ENCODE measurements at places on chromosomes 12 and 14.

- no peak for DNase-seq
Measured at GRCh38 chr12:109258607-109259544, 50.2 kb downstream of the FOXN4 start.

DNA sequence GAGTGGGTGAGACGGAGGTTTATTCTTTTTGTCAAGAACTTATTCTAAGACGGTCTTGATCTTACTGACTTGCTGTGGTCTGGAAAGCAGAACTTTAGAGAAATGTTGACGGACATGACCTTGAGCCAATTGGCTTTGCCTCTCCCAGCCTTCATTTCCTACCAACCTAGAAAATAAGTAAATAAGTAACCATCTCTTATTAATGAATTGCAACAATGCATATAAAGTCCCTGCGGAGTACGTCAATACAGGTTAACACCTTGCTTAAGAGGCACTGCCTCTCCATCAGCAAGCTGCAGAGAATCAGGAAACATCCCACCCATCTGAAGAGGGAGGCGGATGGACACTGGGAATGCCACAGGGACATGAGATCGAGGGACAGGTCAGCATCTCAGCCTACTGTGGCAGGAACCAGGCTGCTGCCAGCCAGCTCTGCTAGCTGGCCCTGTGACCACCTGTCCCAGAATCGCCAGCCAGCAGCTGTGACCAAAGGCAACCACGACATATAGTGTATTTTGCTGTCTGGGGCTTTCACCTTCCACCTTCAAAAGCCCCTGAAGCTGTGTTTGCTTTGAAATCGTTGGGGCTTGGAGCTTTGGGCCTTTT, 208.3 kb downstream of the BCL11B start:
- peak; percentile 8 for DNase-seq

- DNase-seq: no peak
Measured at GRCh38 chr12:10529603-10530002, 23.9 kb downstream of the EIF2S3B start.

DNA sequence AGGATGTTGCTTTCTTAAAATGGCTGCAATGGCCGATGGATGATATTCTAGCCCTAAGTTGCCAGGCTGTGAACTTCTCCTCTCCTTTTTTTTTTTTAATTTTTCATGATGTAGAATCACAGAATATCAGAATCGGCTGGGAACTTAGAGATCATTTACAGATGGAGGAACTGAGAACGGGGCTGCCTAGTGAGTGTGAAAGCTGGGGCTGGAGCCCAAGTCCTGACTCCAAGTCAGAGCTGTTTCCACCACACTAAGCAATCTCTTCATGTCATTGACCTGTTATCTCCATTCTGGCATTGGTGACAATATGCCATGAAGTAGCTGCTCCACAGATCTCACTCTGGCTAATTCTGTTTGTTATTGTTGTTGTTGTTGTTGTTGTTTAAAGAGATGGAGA, 121.7 kb downstream of the SLC38A1 start:
- DNase-seq: no peak

DNA sequence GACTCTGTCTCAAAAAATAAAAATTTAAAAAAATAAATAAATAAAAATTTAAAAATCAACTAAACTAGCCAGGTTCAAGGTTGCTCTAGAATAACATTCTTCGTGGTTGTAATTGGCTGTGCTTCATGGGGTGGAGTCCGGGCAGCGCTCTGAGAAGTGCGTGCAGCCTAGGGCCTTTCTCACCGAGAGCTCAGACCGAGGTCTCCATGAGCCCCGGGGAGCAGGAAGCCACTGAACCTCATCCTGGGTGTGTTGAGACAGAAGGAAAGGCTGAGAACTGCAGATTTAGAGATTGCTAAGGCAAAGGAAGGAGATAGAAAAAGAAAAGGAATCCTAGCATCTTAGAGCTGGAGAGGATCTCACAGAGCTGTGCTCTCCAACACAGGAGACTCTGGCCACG, 14.7 kb downstream of the P2RX4 start:
- DNase-seq: no peak

DNA sequence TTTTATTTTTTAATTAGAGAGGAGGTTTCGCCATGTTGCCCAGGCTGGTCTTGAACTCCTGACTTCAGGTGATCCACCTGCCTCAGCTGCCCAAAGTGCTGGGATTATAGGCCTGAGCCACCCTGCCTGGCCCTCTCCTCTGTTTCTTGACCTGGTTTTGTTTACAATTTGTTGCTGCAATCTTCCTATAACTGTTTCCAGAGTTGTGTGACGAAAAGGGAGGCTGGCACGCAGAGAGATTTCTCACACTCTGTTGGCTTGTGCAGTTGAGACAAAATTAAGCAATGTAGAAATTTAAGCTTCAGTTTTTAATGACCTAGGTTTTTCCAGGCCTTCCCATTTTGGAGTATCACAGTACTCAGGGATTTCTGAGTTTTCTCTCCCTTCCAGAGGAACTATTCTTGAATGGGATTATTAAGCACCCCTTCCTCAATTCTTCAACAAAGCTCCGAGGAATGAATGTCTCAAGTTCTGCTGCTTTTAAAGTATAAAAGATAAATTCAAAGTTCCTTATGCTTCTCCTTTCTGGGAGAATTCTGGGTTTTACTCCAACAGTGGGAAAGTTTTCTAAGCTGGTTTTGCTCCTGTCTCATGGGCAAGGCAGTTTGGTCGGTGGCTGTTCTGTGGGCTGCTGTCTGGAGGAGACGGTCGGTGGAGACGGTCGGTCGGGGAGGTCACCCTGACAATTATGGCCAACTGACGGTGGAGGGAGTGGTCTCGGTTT, 20.4 kb upstream of the FOS start:
- DNase-seq: no peak

GRCh38 chr14:60971271-60971670, 9.6 kb downstream of the TRMT5 start:
- no peak for DNase-seq

GRCh38 chr12:58309806-58310205, 368.4 kb downstream of the ATP23 start:
- DNase-seq: no peak

DNA sequence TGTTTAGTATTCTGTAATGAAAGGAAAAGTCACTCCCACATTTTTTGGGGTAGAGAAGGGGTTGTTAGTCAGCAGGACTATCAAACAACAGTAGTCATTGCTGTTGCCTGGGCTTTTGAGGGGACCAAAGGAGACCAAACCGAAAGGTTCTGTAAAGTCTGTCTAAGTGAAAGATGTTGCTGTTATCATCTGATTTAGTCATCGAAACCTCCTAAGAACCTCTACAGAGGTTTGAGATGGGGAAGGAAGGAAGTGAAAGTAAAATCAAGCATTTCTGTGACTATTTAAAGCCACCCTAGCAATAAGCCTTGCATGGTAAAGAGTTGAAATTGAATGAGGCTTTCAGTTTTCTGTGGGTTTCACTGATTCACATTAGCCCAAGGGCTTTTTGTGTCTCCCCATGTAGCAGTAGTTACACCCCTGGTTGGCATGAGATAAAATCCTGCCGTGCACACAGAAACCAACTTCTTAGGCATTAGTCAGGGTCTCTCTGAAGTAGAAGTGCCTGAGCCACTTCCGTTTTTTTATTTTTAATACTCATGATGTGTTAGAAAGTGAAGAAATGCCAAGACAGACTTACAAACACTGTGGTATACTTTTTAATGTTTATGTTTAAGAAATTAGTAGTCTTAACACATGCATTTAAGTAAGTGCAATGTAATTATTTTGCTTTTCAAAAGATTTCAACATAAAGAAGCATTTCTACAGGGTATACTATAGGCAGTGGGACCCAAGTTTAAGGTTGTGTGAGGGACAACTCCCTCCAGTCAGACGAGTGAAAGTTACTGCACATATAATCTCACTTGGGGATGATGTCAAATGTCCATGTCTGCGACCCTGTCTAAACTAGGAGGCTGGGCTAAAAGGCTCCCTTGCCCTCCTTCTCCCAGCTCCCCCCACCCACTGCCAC, 50.4 kb downstream of the DYRK2 start:
- DNase-seq: no peak

DNA sequence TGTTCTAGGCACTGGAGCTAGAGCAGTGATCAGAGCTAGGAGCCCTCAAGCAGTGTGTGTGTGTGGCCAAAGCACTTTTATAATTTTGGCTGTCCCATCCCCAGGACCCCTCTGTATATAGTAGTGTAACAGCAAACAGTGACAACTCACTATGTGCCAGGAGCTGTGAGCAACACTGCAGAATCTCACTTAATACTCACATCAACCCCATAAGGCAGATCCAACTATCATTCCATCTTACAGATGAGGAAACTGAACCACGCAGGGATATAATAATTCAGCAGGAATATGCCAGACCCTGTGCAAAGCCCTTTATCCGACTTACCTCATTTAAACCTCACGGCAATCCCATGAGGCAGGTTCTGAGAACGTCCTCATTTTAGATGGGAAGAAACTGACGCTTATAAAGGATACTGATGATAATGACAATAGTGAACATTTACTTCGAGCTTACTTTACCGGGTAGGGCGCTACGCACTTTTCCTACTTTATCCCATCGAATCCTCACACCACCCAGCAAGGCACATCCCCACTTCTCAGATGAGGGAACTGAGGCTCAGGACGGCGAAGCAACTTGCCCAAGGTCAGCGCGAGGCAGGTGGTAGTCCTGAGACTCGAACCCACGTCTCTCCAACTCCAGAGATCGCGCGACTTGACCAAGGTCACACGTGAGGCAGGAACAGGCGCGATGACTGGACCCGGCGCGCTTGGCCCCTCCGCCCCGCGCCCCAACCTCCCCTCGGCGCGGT, 687 bp downstream of the RAB35 start:
- peak; percentile 67 for DNase-seq

DNA sequence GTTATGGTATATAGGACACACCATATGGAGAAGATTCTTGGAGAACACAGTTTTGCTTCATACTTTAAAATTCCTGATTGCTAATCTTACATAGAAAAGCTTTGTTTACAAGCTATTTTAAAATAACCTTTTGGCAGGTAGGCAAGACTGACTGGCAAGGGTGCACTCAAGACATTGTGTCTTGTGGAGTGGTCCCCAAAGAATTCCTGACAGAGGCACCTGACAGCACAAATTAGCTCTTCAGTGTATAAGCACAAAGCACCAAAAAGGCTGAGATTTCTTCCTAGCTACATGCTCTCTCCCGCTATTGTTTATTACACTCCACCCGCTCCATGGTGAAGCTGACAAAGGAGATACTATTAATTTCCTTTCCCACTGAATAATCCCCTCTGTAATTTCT, 139.4 kb downstream of the MON2 start:
- no peak for DNase-seq

DNA sequence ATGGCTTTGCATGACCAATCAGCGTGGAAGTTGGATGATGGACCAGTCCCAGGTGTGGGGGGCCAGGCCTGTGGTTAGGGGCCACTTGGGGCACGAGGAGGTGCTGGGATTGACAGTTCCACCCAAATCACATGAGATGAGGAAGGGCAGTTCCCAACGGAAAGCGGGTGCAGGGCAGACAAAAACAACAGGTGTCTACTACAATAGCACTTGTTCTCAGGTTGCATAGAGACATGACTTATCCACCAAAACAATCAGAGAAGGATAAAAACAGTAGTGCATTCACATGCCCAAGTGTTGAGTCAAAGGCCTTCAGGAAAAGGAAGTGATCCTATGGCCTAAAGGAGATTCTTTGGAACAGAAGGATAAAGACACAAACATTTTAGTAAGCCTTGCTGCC, 14.6 kb upstream of the EIF2B2 start:
- no peak for DNase-seq

GRCh38 chr12:49706351-49707127, 666 bp downstream of the FMNL3 start:
- DNase-seq: peak; percentile 62

Measured in H9 (cell line).